GM23338 (cell line): ENCODE measurements at places on chromosomes 2 and 18.

DNA sequence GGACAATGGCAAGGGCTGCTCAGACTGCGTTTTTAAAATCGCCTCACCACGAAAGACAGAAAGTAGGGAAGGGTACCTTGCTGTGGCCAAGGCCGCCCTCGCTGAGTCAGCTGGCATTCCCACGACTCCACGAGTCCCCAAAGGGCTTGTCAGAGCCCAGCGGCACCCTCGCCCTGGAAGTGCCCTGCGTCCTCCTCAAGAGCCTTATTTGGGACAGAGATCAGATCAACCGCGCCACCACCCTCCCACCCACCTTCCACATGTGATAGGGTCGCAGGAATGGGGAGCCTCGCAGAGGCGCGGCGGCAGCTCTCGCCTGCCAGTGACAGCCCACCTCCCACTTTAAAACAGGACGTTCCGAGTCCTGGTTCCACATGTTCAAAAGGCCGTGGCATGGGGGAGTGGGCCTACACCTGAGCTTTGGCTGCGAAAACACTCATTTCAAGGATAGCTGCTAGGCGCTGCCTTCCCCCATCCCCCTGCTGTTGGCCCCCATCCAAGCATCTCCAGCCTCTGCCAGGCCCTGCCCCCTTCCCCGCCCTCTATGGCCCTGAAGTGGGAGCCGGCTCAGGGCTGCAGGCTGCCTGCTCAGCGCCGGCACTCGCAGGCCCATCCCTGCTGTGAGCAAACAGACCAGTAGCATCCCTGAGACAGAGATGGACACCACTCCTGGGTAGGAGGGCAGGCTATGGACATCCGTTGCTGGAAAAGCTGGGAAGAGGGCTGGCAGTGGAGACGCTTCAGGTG lies 38.1 kb upstream of the ARHGEF4 start:
- peak; percentile 74 for DNase-seq

DNA sequence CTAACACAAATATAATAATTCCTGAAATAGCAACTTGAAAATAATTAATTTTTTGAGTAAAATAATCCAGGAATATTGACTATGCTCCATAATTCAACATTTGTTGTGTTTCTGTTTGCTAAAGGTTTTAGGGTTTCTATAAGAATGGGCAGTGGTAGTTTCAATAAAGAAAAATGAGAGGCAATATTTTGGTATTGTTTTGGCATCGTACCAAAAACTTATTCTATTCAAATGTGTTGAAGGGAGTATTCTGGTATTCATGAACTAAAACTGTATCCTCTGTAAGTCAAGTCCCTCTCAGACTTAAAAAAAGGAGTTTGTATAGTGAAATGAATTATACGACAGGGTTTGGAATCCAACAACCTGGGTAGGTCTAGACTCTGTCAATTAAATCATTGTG lies 1245.6 kb upstream of the CELF4 start:
- no peak for DNase-seq

DNA sequence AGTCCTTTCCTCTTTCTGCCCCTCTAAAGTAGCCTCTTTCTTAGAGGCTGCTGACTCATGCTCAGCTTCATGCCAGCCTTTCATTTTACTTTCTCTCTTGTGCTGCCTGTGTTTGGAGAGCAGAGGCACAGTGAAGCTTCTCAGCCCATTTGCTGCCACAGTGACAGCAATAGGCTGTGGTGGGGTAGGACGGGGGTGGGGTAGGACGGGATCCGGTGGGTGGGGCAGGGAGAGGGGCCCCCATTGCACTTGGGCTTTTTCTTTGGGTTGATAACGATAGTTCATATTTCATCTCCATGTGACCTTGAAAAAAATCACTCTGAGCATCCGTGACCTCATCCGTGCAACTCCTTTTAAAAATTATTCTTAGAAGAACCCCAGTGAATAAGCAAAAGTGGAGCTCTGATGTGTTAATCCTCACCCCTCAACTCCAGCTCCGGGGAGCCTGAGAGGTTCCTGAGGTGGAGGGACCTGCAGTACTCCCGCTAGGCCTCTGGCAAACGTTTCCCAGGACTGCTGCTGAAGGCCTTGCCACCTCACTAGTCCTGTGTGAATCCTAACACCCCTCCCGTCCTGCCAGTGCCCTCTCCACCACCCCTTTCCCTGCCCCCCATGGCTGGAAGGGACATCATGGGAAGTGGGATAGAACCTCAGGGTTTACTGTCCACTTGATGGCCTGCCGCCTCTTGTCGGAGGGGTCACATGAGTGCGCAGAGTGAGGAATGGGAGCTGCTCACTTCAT lies 70.8 kb downstream of the INPP4A start:
- DNase-seq: peak; percentile 12

DNA sequence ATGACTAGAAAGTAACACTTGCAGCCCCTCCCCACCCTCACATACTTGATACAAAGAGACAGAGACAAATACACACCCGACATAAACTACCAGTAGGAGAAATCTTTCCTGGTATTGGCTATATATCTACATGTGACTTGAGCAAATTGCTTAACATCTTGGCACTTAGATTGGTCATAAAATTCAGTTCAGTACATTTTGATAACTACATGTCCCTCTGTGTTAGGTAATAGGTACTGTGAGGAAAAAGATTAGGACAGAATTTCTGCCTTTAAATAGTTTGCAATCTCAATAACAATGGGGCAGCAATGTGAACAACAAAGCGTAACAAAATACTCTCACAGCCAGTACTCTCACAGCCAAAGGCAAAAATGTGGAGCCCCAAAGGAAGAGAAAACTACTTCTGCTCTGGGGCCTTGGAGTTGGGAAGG lies 670.0 kb upstream of the ACVR2A start:
- peak; percentile 86 for DNase-seq

DNA sequence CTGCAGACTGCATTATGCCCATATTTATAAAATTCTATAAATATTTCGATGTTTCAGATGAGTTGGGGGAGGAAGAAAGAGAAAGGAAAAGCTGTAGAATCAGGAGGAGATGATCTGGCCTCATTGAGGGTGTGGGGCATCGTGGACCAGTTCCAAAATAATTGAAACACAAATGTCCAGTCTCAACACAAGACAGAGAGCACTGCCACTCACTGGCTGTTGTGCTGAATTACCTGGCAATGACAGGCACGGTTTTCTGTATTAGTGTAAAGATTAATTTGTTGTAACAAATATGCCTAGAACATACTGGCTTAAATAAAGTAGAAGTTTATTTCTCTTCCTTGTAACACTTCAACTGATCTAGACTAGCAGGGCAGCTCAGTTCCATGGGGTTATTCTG lies 24.1 kb downstream of the POLE4 start:
- no peak for DNase-seq

- DNase-seq: no peak
Measured at GRCh38 chr18:74788657-74789056, 191.0 kb downstream of the ZNF407 start.

DNA sequence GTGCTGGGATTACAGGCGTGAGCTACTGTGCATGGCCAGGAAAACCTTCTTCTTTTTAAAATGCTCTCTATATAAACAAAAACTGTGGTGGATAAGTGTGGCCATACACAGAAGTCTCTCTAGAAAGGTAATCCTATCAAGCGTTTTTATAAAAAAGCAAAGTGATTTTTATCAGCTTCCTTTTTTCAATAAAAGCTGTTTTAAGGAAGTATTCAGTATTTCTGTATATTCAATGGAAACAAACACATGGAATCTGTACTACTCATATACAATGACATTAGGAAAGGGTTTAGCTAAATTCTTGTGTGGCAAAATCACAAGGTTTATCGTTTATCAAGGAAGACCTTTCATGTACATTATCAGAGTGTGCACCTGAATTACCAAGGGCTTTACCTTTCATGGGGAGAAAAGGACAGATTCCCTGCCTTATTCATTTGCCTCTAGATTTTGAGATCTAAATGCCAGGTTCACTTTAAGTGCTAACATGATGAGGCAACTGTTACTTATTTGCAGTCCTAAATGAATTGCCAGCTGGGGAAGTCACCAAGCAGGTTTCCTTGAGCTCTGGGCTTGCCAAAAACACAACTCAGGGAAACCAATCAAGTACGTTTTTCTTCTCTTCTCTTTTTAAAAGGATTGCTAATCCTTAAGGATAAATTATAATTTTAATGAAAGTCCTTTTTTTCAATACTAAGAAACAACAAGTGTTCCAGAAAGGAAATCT lies 70.8 kb downstream of the RTN4 start:
- DNase-seq: peak; percentile 42

DNA sequence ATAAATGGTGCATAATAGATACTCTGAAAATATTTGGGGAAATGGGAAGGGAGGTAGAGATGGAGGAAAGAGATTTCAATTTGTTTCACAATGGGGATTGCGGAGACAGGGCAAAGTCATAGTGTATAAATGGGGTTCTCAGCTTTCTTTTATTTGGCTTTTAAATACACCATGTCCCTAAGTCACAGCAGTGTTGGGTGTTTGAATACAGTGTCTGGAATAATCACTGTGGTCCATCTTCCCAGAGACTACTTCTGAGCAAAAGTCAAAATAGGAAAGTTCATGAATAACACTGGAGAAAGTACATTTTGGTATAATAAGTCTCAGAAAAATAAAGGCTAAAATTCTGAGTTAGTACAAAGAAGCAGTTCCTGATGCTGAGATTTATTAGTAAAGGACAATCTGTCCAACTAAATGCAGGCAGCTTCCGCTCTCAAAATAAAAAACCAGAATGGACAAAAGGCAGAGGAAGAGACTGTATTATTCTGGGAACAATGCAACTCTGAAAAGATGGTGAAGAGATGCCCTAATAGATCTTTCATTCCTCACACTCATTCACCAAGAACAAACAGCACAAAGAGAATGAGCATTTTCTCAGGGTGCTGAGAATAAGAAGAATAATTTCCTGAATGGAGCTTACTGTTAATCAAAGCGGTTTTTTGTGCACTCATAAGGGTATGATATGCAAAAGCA lies 295.4 kb upstream of the PIK3C3 start:
- DNase-seq: no peak

DNA sequence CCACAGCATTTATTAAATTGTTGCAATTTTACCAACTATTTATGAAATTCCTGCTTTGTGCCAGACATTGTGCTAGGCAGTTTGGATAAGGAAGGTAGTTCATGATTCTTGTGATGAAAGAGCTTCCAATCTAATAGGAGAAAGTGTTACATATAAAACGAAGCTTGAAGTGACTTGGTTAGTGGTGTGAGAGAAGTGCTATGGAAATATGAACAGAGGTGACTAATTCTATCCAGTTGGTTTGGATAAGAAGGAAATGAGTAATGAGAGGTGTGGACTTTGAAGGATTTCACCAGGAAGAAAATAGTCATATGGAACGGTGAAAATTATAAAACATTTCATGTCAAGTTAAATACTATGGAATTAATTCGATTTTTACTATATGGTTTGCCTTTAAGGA lies 48.6 kb downstream of the EML6 start:
- DNase-seq: no peak

DNA sequence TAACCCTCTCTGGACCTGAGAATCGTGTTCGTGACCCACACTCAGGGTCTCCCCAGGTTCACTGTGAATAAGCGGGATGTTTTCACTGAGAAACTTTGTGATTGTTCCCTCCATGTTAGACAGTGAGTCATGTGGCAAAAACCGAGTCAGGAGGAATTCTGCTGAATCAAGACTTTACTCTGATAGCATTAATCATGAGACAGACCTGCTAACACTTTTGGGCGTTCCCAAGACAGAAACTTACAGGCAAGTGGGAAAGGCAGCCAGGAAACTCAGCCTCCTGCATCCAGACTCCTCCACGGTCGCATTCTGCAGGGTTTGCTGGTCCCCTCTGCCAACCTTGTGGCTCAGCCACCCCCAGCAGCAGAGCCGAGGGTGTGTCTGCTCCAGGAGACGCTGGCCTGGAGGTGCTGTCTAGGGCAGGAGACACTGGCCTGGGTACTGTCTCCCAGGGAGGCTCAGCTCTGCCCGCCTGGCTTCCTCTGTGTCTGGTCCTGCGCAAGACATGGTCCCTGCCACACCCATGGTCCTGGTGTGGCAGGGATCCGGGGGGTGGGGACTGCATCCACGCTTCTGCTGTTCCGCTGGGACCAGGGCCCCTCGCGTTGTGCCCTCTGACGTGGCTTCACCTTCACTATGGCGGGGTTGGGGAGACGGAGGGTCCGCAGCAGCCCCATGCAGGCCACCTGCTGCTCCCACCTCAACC lies 177.4 kb downstream of the TWIST2 start:
- DNase-seq: no peak

DNA sequence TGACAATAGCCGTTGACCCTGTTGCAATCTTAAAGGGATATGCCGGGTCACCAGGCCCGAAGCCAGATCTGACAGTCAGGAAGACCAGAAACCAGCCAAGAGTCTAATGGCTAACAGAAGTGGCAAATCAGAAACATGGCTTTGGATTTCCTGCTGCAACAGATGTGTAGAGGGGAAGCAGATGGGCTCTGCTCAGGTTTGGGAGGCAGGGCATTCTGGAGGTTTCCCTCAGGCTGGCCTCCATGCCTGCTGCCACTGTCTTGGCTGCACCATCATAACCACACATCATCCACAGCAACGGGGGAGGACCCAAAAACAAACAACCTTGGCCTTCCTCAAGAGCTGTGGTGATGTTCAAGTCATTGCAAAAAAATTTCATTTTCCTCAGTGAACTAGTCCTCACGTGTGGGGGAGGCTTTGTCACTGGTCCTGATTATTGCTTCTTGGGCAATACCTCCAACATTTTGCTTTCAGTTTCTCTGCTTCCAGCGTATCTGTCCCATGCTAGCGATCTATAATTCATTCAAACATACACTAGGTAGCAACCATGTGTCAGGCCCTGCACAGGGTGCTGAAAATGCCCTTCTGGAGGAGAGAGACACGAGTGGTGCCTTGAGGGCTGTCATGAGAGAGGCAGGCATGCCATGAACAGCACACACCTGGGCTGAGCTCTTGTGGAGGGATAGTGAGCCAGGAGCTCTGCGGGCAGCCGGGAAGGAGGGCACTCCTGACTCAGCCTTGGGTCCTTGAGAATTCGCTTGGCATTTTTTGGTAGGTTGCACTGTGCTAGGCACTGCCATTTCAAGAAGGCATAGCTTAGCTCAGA lies 48.2 kb upstream of the LGALSL start:
- no peak for DNase-seq

GRCh38 chr2:181738563-181738962 lies 58.2 kb upstream of the NEUROD1 start:
- no peak for DNase-seq

GRCh38 chr2:36982467-36982866 lies 16.1 kb upstream of the STRN start:
- DNase-seq: no peak

DNA sequence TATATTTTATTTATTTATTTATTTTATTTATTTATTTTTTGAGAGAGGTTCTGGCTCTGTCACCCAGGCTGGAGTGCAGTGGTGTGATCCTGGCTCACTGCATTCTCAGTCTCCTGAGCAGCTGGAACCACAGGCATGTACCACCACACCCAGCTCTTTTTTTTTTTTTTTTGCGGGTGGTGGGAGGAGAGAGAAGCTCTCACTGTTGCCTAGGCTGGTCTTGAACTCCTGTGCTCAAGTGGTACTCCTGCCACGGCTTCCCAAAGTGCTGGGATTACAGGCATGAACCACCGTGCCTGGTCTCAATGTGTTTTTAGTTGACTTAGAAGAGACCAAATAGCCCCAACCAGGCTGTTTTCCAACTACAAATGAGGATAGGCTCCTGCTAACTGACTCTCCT lies 80.7 kb downstream of the PDCL3 start:
- no peak for DNase-seq
